ENCODE measurements at places on chromosomes 5 and 9. TPM values are rescaled to one million over a fixed set of nuclear protein-coding genes. Genes with fewer than 3 reads are reported as not detected.
A peak's percentile ranks its signal among the peaks of the same experiment; 100 is the strongest.

- DNase-seq: no peak
These were observed 65.2 kb downstream of the CRB2 start for GRCh38 chr9:123421186-123421585.

MATR3 gene
- polyA plus RNA-seq: 753 TPM

ORM2 gene
- polyA plus RNA-seq: not detected

CDC20B gene
- polyA plus RNA-seq: 0.62 TPM

- DNase-seq: no peak
These were observed 47.6 kb downstream of the ACO1 start for GRCh38 chr9:32431940-32432555.

- DNase-seq: no peak
These were observed 25.0 kb upstream of the ITGA2 start for GRCh38 chr5:52964138-52964537.

DNA sequence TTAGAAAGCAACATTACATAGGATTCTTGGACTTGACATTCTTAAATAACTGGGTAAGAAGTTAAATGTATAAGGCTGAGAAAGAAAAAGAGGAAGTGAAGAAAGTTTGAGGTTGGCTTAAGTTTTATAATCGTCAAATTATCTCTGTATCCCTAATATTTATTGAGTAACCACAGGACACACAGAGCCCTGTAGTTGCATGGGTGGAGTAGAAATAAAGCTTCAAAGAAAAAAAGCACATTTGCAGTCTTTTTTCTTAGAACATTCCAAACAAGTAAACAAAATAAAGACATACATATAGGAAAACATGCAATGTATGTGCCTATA is 137.0 kb downstream of the CCDC192 start:
- DNase-seq: no peak

LCNL1 gene
- 0.43 TPM for polyA plus RNA-seq

GRCh38 chr5:77186652-77187370 is 23.7 kb upstream of the PDE8B start:
- DNase-seq: no peak

GRCh38 chr5:112996830-112997374 is 20.3 kb downstream of the DCP2 start:
- no peak for DNase-seq

TMEFF1 gene
- polyA plus RNA-seq: 5.5 TPM

DNA sequence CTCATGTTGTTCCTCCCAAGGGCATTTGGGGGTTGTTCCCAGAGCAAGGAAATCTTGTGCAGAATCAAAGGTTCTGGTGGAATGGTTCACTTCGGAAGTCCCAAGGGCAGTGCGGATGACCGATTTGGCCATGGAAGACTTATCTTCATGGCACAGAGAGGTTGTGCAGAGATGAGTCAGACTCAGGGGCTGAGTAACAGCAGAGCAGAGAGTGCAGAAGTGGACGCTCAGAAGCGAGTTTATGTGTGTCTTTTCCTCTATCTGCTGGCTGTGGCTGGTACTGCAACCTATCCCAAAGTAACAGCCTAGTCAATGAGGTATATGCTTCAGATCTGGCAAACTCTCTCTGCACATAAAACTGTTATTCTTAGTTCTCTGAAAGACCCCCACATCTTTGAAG is 118.1 kb downstream of the DPYSL3 start:
- DNase-seq: no peak

GRCh38 chr9:134597957-134598883 is 43.4 kb upstream of the COL5A1 start:
- DNase-seq: peak; percentile 29

SLC6A3 gene
- polyA plus RNA-seq: 0.60 TPM

- DNase-seq: no peak
These were observed 148.2 kb downstream of the SMARCA2 start for GRCh38 chr9:2163231-2163885.

DNA sequence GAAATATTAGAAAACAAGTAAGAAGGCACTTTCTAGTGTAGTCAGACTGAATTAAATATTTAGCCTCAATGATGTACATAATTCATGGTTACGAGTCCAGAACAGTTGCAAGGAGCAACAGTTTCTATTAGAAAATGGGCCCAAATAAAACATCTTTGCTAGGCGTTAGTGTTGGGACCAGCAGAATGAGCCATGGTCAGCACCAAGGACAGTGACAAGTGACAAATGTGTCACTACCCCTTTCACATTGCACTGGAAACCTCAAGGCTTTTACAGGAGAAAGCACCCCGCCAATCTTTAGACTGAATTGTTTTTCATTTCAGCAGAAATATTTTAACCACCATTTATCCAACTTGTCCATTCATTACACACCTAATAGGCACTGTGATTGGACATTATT is 301.3 kb upstream of the ADCY2 start:
- DNase-seq: peak; percentile 72

GRCh38 chr9:95880021-95880690 is 4.7 kb downstream of the ERCC6L2 start:
- peak; percentile 75 for DNase-seq

DNA sequence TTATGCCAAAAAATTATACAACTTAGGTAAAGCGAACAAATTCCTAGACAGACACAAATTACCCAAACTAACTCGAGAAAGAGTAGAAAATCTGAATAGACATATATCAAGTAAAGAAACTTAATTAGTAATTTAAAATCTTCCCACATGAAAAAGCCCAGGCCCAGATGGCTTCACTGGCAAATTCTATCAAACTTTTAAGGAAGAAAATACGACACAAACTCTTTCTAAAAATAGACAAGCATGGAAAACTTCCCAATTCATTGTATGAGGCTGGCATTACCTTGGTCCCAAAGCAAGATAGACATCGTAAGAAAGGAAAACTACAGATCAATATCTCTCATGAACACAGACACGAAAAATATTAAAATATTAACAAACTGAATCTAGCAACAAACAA is 135.3 kb downstream of the DRD1 start:
- DNase-seq: no peak

PCDHB14 gene
- polyA plus RNA-seq: 11.3 TPM

DNA sequence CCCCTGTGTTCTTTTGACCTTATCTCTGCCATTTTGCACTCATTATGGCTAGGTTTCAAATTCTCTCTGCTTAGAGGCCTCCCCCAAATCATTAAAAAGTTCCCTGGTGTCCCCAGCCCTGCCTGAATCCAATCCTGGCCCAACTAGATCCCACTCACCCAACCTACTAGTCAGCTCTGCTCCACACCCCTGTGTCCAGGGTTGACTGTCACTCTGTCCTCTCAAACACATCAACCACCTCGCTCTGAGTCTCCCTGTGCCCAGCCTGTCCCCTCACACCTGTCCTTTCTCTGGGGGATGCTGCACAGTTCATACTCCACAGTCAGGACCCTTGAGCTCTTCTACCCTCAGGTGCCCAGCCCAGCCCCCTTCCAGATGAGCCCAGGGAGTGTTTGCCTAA is 154.2 kb upstream of the SV2C start:
- no peak for DNase-seq

PCDHB8 gene
- polyA plus RNA-seq: 2.6 TPM

ATP10B gene
- polyA plus RNA-seq: 0.70 TPM

DNA sequence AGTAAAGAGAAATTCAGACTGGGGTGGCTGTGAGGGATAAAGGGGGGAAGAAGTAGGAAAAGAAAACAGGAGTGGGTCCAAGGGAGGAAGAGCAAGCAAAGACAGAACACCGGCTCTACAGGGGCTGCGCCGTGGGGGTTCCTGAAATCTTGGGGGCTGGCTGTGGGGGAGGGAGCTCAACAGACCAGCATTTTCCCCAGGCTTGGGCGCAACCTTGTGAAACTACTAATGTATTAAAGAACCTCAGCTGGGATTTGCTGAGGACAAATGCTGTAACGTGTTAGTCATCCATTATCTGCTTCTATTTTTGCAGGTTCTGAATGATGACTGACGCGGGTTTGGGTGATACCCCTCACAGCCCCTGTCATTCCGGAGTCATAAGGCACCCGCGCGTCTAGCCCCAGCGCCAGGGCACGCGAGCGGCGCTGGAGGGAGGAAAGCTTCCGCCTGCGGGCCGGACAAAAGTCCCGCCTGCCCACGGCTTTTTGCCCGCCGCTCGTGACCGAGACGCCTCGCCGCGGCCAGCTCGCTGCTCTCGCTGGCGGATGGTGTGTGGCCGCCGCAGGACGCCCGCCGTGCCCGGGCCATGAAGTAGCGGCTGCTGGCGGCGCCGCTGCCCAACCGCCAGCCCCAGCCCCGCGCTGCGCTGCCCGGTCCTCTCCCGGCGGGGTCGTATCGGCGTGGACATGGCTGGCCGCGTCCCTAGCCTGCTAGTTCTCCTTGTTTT is 110.6 kb downstream of the PAM start:
- DNase-seq: peak; percentile 83

- DNase-seq: no peak
These were observed 500.7 kb downstream of the CDH12 start for GRCh38 chr5:22352493-22352892.

- no peak for DNase-seq
These were observed 900.4 kb upstream of the ARRDC3 start for GRCh38 chr5:92283521-92283920.

PCA3 gene
- polyA plus RNA-seq: 0.96 TPM

DNA sequence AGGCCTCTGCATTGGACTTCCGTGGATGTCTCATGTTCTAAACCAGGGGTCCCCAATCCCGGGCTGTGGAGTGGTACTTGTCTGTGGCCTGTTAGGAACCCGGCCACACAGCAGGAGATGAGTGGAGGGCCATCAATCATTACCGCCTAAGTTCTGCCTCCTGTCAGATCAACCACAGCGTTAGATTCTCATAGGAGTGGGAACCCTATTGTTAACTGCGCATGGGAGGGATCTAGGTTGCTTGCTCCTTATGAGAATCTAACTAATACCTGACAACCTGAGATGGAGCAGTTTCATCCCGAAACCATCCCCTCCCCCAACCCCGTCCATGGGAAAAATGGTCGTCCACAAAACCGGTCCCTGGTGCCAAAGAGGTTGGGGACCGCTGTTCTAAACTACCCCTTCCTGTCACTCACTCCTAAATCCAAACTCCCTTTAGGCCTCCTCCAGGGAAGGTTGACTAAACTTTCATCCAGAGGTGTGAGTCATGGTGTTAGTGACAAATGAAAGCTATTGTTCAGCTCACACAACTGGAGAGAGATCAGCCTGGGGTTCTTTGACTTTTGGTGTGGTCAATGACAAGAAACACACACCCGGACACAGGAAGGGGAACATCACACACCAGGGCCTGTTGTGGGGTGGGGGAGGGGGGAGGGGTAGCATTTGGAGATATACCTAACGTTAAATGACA is 9.5 kb downstream of the KCNV2 start:
- no peak for DNase-seq

CLTA gene
- polyA plus RNA-seq: 257 TPM

DNA sequence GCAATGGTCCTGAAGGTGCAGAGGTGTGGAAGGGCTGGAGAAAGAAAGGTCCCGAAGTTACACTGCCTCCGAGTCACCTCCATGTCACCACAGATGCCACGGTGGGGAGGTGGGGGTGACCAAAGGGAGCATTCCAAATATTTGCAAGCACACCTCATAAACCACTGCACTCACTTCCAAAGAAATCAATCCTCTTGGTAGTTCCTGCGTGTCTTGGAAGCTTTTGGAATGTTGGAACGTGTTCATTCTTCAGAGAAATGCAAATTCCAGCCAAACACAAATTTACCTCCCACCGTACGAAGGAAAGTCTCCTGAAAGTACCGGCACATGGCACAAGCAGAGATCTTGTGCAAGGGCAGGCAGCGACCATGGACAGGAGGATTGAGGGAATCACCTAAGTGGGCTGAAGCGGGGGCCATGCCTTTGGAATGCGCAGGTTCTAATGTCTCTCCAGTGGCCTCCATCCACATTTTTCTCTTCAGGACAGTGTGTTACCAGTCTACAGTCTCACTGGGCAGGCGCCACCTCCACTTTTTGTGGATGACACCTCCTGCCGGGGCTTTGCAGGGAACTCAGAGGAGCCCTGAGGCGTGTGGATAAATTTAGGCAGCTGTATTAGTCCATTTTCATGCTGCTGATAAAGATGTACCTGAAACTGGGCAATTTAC is 54.0 kb downstream of the NSUN2 start:
- DNase-seq: no peak

GPR151 gene
- polyA plus RNA-seq: not detected

PCDHB9 gene
- 4.3 TPM for polyA plus RNA-seq

- no peak for DNase-seq
These were observed 349.2 kb downstream of the GADD45G start for GRCh38 chr9:89953824-89954615.

- DNase-seq: peak; percentile 56
These were observed 12.7 kb upstream of the DNAH5 start for GRCh38 chr5:13957032-13957645.

DNA sequence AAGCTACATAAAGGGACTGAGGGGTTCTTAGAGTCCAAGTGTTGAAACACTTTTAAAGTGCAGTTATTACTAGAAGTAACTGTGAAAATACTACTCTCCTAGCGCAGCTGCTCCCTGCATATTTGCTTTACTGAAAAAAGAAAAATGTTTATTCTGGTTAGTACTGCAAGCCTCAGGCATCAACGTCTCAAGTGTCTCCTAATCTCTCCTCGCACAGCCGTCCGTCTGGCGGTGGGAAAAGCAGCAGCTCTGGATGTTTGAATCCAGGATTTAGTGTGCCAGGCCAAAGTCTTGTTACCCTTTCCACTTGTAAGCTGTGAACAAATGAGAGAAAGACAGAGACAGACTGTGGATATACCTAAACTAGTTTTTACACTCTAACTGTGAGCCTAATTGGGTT is 31.1 kb downstream of the RORB start:
- no peak for DNase-seq

DNA sequence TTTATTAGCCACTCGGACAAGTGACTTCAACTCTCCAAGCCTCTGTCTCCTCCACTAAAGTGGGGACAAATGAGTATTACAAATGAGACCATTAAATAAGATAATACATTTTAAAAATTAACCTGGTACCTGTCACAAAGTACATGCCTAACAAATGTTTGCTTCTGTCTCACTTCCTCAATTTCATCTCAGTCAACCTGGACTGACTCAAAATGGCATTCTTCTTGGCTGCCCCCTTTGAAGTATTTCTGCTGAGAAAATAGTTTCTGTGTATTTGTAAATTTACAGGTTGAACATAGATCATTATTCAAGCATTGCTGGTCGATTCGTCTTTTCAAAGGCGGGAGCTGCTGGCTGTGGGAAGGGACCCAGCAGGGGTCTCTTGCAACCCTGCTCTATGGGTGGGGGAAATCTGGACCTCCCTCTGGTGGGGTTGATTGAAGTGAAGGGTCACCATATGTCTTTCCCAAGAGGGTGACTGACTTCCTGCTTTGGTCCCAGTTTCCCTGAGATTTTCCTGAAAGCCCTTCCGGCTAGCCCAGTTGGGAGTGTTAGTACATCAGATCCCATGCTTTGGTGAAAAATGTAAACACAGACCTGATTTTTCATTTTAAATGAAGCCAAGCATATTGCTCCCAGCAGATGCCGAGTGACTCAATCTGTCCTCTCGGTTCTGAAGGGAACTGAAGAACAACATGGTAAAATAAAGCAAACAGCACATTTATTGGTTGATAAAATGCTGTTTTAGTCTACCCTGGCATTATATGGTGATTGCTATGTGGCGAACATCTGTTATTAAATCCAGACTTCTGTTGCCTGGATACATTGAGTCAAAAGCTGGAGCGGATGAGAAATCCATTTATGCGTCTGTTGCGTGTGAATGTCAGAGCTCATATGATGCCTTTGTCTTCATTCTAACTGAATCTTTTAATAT is 73.0 kb downstream of the KCNIP1 start:
- no peak for DNase-seq

ADCY2 gene
- polyA plus RNA-seq: 5.5 TPM

- DNase-seq: no peak
These were observed 123.7 kb downstream of the EBF1 start for GRCh38 chr5:158976035-158976434.

TSLP gene
- polyA plus RNA-seq: 0.10 TPM

GRCh38 chr9:27280860-27281259 is 16.1 kb downstream of the EQTN start:
- DNase-seq: no peak
